AG04449 (cell line): ENCODE measurements at places on chromosomes 3 and 15.

DNA sequence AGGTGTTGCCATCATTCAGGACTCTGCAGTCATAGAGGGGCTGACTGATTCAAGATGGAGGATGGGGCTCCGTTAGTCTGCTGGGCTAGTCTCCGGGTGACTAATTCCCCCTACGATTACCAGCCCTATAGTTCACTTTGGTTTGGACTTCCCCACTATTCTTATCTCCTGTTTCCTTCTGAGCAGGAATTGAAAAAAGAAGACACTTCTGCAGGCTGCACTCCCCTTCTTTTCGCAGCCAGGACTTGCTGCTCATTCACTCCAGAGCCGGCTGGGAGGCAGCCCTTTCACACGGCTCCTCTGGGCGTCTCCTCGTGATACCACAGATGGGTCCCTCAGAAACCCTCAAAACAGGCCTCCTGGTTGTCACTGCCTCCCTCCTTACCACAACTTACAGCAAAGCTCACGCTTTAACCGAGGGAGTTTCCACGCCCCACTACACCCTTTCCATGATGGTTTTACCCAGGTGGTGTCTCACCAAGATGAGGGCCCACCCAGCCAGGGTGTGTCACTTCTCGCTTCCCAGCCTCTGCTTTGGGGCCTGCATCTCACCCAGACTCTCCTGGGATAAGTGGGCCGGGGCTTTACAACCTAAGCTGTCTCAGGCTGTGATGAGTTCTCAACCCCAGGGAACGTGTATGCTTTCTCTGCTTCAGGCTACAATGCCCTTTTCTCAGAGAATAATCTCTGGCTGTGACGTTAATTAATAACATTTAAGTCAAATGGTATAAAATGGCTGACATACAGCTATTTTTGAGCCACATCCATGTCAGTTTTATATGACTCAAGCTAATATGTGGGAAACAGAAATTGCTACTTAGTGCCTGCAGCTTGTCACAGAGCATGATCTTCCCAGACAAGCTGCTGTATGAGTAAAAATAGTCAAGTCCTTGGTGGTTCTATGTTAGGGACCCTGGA is 11.9 kb downstream of the CX3CR1 start:
- no peak for DNase-seq

DNA sequence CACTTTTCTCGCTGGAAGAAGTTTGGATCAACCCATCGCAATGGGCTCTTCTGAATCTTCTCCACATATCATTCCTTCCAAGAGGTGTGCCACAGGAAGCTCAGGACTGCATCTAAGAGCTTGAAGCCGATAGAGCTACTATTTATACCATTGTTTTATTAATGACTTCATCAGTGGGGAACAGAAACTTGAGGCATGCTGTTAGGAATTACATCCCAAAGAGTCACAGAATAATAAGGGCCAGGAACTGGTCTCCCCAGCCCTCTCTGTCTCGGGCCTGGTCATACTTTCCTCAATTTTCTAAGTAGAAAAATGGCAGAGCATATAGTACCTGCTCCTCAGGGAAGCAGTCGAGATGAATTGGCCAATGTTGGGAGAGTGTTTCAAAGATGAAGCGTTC is 16.9 kb upstream of the C15orf61 start:
- no peak for DNase-seq

DNA sequence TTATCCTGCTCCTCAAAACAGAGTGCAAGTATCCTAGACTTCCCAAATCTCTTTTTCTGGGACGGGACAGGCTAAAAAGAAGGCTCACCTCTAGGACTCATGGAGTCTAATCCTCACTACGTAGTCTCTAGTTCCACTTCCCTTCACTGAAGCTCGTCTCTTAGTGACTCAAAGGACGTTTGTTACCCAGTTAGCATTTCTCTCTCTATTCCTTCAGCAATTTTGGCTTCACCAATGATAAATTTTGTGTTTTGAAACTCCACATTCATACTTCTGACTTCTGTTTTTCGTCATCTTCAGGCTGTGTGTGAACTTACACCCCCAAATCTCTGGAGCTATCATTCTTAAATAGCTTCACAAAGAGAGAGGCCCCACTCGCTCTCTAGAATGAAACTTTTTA is 627.1 kb downstream of the NAALADL2 start:
- no peak for DNase-seq

- DNase-seq, result no peak
These were observed 75.6 kb upstream of the OSBPL11 start for GRCh38 chr3:125670945-125671344.

DNA sequence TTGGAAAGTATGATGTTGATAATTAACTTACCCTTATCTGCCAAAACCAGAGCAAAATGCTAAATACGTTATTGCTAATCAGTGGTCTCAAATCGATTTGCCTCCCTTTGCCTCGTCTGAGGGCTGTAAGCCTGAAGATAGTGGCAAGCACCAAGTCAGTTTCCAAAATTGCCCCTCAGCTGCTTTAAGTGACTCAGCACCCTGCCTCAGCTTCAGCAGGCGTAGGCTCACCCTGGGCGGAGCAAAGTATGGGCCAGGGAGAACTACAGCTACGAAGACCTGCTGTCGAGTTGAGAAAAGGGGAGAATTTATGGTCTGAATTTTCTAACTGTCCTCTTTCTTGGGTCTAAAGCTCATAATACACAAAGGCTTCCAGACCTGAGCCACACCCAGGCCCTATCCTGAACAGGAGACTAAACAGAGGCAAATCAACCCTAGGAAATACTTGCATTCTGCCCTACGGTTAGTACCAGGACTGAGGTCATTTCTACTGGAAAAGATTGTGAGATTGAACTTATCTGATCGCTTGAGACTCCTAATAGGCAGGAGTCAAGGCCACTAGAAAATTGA is 59.7 kb downstream of the DCUN1D1 start:
- no peak for DNase-seq

GRCh38 chr3:11928381-11928780 is 75.8 kb upstream of the SYN2 start:
- DNase-seq, result no peak

DNA sequence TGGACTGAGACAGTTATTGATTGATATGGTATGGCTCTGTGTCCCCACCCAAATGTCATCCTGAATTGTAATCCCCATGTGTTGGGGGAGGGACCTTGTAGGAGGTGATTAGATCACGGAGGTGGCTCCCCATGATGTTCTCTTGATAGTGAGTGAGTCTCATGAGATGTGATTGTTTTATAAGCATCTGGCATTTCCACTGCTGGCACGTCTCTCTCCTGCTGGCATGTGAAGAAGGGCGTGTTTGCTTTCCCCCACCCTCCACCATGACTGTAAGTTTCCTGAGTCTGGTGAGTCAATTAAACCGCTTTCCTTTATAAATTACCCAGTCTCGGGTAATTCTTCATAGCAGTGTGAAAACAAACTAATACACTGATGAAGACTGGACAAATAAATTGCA is 105.6 kb upstream of the MELTF start:
- no peak for DNase-seq

GRCh38 chr3:159899166-159899565 is 89.5 kb upstream of the IL12A start:
- no peak for DNase-seq

- DNase-seq, result no peak
These were observed 41.3 kb upstream of the CORO2B start for GRCh38 chr15:68537506-68537905.

GRCh38 chr3:81838457-81838856 is 77.0 kb upstream of the GBE1 start:
- no peak for DNase-seq

GRCh38 chr3:58085616-58086015 is 77.4 kb downstream of the FLNB start:
- no peak for DNase-seq

DNA sequence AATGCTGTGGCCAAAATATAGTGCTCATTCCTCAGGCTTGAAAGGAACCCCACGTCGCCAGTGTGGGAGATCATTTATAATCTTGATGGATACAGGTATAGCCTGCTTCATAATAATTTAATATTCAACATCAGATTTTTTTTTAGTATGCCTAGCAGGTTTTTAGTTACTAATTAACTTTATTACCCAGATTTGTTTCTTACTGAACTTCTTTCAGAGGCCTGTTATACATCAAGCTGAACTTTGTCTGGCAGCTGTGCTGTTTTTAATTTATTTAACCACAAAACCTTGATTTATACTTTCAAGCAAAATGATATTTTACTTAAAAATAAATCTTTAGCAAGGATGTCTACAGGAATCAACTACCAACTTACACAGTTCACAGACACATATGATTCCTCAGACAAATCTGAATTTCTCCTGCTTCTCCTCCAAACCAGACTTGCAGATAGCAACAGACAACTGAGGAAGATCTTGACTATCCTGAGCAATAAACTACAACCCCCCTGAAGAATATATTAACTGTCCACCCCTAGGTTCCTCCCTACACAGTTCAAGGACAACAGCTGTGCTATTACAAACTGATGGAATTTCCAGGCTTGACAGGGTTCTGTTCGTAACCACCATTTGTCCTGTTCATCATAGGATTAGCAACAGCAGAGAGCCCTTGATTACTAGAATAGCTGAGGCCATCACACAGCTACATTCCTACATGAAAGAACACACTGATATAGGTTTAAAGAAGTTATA is 610 bp downstream of the MAP4 start:
- DNase-seq, result no peak

GRCh38 chr15:53789654-53790375 is 30.4 kb upstream of the WDR72 start:
- no peak for DNase-seq

DNA sequence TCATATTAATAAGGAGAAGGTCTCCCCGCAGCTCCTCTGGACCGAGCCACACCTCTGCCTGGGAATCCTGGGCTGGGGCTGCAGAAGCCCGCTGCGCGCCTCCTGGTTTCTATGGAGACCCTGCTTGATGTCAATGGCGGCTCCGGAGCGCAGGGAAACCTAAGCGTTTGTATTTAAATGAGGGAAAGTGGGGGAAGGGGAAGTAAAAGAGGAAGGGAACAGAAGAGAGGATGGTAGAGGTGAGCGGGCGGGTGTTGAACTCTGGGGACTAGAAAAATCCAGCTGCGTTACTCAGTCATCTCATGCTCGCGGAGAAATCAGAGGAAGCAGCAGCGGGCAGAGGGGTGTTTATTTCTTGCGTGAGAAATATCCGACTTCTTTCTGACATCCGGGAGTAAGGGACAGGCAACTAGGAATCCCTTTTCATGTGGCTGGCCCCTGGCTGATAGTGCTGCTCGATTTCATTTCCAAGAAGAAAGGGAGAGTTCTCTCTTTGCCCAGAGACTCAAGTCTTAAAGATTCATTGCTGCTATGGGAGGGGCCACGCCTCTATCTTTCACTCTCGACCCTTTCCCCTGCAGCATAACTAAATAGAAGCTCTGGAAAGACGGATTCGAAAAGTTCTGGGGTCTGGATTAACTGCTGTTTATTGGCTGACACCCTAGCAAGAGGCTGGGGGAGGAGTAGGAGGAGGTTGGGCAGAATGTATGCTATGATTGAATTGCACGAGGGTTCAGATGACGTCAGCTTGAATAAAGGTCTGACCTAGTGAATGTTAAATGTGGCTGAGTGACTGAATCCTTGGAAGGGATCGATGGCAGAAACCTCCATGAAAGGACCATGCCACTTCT is 110.5 kb upstream of the GAP43 start:
- DNase-seq, result no peak

DNA sequence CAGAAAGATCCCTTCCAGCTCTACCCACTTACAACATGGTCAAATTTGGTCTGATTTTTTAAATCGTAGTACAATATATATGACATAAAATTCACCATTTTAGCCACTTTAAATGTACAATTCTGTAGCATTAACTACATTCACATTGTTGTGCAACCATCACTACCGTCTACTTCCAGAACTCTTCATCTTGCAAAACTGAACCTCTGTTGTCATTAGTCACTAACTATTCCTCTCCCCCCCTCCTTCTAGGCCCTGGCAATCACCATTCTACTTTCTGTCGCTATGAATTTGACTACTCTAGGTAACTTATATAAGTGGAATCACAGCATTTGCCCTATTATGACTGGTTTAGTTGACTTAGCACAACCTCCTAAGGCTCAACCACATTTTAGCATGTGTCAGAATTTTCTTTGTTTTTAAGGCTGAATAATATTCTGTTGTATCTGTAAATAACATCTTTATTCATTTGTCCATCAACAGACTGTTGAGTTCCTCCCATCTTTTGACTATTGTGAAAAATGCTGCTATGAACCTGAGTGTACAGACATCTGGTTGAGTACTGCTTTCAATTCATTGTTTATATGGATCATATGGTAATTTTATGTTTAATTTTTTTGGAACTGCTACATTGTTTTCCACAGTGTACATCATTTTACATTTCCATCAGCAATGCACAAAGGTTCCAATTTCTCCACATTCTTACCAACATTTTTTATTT is 35.5 kb upstream of the CCR2 start:
- DNase-seq, result no peak
